ENCODE measurements at places on chromosomes 5 and 9. TPM values are rescaled to one million over a fixed set of nuclear protein-coding genes. Genes with fewer than 3 reads are reported as not detected.

The RLN2 gene
- total RNA-seq = 0.65 TPM

The SH3PXD2B gene
- 13.5 TPM for total RNA-seq

The SEMA6A gene
- total RNA-seq = 18.8 TPM

The EQTN gene
- not detected for total RNA-seq

- no peak for DNase-seq
Observed at GRCh38 chr5:51377151-51378060, 5.8 kb upstream of the ISL1 start.

DNA sequence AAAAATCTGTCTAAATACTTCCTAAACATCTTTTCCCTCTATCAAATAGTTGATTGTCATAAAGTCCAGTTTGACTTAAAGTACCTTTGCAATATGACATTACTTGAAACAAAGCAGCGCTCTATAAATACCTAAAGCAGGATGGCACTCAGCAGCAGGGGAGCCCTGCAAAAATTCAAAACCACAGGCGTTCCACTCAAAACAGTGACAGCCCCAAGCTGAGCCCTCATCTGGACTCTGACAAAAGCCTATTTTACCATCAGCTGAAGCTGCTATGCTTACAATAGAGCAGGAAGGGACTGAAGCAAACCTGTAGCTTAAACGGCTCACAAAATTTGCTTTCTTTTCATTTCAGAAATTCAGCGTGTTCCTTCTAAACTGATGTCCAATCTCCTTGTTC is 11.5 kb downstream of the GABRA6 start:
- DNase-seq = no peak

- DNase-seq = no peak
Observed at GRCh38 chr9:17993024-17993423, 414.2 kb downstream of the SH3GL2 start.

GRCh38 chr9:120464176-120464886 is 115.6 kb downstream of the CDK5RAP2 start:
- DNase-seq = no peak

DNA sequence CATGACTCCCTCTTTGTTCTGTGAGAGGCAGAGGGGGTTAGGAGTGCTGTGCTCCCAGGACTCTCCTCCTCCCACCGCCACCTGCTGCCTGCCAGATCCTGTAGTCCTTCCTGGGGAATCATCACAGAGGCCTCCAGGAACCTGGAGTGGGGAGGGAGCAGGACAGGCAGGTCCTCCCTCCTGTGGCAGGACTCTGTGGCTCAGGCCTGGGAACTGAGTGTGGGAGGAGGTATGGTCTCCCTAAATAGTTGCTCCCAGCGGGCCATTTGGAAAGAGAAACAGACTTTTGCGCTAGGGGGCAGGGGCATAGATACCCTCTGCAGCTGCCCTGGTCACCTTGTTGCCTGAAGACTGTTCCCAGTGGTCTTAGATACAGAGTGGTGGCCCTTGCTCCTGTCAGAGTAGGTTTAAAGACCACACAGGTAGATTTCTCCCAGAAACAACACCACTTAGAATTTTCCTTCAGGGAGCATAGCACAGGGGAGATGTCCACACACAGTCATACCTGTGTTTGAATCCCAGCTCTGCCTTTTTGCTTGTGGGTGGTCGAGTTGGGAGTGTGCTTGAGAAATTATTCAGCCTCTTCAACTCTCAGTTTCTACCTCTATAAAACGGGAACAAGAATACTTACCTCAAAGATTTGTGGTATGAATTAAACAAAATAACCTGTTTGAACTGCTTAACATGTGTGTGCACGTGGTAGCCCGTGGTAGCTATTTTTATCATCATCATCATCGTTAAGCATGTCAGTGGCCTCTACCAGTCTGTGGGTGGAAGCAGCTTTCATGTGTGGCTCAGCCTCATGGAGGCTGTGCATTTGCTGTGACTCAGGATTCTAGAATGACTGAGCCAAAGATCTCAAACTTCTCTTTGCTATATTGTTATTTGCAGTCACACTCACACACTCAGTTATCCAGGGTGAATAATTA is 55.8 kb downstream of the SLC22A5 start:
- DNase-seq = peak; percentile 75

DNA sequence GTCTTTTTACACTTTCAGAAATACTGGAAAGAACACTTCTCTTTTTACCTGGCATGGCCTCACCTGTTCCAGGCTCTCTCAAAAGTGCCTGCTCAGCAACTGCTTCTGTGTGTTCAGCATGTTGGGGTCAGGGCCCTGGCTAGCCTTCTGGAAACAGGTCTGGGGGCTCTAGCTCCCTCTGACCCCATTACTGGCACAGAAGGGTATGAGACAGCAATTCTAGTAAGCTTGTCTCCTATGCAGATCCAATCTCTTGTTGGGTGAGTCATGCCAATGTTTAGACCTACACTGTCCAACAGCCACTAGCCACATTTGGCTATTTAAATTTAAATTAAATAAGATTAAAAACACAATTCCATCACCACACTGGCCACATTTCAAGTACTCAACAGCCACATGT is 80.8 kb downstream of the MAPKAP1 start:
- DNase-seq = peak; percentile 37

DNA sequence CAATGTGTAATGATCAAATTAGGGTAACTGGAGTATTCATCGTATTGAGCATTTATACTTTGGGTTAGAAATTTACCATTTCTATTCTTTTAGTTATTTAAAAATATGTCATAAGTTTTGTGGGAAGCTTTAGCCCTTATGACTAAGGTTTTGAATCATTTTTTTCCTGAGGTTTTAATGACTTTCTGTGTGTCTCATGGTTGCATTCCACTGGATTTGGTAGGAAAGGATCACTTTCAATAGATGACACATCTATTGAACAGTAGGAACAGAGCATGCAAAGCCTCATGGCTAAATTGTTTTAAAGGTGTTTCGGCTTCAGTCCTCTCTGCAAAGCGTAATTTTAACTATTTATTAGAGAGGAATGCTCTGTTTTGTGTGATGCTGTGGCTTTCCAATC is 512.4 kb upstream of the CHD1 start:
- DNase-seq = no peak

DNA sequence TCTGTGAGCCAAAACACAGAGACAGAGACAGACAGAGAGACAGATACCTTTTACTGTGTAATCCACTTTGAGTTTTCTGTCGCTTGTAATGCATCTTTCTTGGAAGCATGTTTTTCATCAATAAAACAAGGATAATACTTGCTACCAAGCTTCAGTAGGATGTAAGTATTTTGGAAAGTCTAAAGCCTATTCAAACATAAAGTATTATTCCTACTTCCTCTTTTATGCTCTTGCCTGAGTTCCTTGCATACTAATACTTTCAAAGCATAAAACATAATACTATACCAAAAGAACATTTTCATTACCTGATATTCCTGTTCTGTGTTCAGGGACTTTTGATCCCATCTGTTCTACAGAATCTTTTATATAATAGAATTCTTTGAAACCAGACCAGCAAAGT is 64.5 kb upstream of the SLC30A5 start:
- DNase-seq = no peak

DNA sequence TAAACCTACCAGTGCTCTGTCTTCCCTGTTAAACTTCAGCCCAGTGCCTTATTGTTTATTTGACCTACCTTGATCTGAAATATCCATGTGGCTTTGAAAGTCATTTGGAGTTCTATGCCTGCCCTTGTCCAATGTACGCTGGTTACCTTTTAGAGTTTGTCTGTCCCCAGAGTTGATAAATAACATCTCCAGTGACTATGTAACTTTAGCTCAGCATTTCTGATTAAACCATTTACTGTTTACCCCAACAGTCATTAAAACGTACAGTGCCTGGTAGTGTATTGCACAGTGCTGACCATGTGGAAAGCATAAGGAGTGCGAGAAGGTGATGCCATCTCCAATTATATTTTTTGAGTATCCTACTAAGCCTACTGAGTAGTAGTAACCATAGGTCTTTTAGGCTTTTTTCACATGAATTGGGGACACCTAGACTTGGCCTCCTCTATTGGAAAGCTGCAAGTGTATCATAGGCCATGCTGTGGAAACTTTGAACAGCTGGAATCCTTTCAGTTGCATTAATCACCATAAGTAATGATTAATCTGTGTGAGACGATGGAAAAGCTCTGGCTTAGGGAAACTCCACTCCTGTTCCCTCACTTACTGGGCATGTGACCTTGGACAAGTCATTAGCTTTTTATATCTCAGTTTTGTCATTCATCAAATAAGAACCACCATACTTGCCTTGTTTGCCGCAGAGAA is 93.5 kb downstream of the MAST4 start:
- no peak for DNase-seq

GRCh38 chr9:70421272-70422180 is 7.1 kb upstream of the KLF9 start:
- peak; percentile 54 for DNase-seq

DNA sequence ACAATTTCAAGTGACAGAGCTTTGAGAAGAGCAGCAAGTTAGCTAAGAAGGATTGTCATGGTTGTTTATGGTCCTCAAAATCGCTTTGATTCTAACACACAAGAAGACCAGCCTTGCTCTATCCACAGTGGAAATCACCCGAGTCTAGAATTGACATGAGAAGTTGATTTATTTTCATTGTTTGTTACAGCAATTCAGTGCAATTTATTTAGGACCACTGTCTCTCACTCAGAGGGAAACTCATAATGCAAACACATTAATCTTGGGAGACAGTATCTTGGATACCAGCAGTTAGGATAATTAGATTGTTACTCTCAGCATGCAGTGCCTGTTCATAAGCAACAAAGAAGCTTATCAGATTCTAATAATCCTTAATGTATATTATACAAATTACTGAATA is 498.9 kb downstream of the NTRK2 start:
- no peak for DNase-seq

DNA sequence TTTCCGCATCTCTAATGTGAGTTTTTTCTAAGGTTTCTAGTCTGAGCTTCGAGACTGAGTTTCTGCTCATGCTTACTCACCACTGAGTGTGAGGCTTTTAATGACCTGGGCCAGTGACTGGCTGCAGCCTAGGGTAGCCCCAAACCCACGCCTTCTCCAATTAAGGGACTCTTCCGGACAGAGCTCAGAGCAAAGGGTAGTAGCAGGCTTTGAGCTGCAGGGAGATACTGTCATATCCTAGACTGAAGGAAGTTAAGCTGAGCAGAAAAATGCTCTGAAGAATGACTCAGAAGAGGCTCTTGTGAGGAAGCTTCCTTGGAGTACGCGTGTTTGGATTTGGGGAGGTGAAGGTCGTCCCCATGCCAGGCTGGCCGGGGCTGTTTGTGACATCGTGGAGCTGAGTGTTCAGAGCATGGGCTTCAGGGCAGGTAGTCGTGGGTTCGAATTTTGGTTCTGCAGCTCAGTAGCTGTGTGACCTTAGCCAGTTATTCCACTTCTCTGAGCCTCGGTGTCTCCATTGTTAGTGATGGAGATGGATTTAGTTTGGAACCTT is 3.5 kb downstream of the USP20 start:
- DNase-seq = no peak

All from lung microvascular endothelial cell (primary cell).